A549 treated with CpdA at 1 μM for 4 hours (cell line): ENCODE measurements at places on chromosomes 3 and 15. TPM values are rescaled to one million over a fixed set of nuclear protein-coding genes. Genes with fewer than 3 reads are reported as not detected.

CCR5 gene
- not detected in 5 replicates for total RNA-seq

ROPN1 gene
- not detected in 5 replicates for total RNA-seq

ASB14 gene
- not detected in 5 replicates for total RNA-seq

ZNF501 gene
- not detected in 5 replicates for total RNA-seq

SLC51B gene
- total RNA-seq: 10.3 to 14.3 TPM (median 12.6 TPM) in 5 replicates

ANKRD63 gene
- 0.19 to 0.42 TPM (median 0.32 TPM) in 4 of 5 replicates, not detected in the other for total RNA-seq

PRR20G gene
- total RNA-seq: 0.05 to 0.21 TPM (median 0.13 TPM) in 4 of 5 replicates, not detected in the other

ZNF106 gene
- total RNA-seq: 8.8 to 12.3 TPM (median 11.1 TPM) in 5 replicates
